ENCODE measurements at places on chromosomes 13 and 19.

DNA sequence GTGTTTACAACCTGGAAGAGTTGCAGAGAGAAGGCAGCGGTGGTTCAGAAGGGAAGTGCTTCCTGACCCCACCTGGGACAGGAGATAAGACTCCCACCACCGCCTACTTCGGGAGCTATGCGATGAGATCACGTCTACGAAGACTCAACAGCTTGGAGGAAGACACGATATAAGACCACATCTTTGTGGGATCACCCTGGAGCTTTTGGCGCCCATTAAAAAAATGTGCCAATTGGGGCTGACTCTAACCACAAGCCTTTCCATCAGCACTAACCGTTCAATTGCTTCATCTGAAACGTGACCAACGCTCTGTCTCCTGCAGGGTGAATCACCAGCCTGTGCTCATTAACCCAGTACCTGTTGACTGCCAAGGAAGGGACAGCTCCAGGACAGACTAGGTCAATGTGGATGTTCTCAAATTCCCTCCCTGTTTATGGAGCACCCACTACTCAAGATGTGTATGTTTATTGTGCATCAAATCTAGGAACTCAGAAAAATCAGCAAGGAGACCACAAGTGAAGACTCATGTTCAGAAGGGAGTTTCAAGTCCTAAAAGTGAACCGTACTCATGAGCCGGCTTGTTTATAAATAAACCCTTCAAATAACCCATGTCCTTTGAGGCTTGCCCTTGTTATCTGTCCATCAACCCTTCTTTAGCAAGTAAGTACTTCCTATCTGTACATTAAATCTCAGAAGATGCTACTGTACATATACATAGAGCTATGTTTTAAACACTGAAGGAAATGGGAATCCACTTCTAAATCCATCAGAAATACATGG, 67.5 kb downstream of the LATS2 start:
- no peak for DNase-seq

DNA sequence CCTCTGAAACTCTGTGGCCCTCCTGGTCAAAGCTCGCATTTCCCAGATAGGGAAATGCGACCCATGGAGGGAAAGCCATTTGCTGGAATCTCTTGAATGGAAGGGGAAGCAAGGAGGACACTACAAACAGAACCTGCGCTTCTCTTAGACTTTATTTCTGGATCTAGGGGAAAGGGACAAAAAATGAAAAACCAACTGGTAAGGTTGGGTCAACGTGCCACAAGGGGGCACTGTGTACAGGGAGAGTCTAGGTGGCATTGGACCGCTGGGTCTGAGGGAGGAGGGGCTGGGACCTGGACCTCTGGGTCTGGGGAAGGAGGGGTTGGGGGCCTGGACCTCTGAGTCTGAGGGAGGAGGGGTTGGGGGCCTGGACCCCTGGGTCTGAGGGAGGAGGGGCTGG, 5.0 kb downstream of the KLK4 start:
- peak; percentile 30 for DNase-seq

- no peak for DNase-seq
Measured at GRCh38 chr13:29956853-29957252, 106.4 kb upstream of the UBL3 start.

- DNase-seq = no peak
Measured at GRCh38 chr13:20998649-20999415, 62.6 kb downstream of the LATS2 start.

DNA sequence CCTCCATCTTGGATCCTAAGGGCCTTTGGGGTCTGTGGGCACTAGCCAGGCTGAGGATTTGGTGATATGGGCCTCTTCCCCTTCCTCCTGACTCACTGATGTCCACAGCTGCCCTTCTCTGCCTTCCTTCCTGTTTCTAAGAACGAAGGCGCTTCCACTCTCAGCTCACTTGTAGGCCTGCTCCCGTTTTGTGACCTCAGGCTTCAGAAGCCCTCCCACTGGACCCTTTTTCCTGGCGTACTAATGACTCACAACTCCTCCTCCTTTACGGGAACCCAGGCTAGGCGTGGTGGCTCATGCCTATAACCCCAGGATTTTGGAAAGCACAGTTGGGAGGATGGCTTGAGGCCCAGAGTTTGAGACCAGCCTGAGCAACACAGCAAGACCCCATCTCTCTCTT, 55.6 kb downstream of the TMED1 start:
- DNase-seq = no peak

Measured in stomach (tissue), 19 donors.